ENCODE measurements at places on chromosomes 2 and 18.

DNA sequence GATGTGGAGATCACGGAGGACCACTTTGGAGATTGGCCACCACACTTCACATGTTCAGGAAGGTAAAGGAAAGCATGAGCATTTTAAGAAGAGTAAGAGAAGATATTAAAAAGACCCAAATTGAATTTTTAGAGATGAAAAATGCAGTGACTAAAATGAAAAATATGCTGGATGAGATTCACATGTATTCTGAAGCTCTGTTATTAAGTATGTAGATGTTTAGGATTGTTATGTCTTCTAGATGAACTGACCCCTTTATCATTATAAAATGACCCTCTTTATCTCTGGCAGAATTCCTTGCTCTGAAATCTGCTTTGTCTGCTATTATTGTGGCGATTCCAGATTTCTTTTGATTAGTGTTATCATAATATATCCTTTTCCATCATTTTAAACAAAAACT, 36.0 kb upstream of the DYNC2LI1 start:
- no peak for DNase-seq

- DNase-seq = no peak
Measured at GRCh38 chr2:44169155-44169898, 652 bp downstream of the PPM1B start.

GRCh38 chr2:9207641-9208311, 1.2 kb downstream of the ASAP2 start:
- DNase-seq = no peak

- no peak for DNase-seq
Measured at GRCh38 chr2:152396763-152397162, 61.8 kb downstream of the FMNL2 start.

DNA sequence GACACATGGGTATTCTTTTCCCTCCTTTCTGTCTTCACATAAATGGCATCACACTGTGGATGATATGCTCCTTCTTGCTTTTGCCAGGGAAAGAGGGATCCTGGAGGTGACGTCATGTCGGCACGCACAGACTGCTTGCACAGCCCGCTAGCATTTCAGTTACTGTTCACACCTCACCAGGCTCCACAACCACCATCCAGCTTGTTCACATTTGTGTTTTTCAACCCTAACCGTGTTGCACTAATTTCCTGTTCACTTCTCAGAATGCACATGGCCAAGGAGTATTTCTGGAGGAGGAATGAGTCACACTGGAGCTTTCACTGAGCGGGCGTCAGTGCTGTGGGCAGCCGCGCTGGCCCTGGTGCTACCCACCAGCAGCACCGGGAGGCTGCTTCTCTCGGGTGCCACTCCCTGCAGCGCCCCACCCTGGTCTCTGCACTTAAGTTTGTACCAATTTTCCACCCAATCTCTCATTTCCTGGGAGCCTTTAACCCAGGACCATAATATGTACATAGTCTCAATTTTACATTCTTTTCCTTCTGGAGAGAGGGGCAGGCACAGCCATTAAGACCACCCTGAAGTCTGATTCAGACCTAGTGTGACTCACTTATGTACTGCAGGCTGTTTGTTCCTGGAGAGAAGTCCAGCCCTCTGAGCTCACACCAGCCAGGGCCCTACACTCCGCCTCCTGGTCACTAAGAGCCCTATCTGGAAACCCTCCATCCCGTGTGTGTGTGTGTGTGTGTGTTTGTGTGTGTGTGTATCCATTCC, 65.1 kb downstream of the MBP start:
- peak; percentile 44 for DNase-seq

DNA sequence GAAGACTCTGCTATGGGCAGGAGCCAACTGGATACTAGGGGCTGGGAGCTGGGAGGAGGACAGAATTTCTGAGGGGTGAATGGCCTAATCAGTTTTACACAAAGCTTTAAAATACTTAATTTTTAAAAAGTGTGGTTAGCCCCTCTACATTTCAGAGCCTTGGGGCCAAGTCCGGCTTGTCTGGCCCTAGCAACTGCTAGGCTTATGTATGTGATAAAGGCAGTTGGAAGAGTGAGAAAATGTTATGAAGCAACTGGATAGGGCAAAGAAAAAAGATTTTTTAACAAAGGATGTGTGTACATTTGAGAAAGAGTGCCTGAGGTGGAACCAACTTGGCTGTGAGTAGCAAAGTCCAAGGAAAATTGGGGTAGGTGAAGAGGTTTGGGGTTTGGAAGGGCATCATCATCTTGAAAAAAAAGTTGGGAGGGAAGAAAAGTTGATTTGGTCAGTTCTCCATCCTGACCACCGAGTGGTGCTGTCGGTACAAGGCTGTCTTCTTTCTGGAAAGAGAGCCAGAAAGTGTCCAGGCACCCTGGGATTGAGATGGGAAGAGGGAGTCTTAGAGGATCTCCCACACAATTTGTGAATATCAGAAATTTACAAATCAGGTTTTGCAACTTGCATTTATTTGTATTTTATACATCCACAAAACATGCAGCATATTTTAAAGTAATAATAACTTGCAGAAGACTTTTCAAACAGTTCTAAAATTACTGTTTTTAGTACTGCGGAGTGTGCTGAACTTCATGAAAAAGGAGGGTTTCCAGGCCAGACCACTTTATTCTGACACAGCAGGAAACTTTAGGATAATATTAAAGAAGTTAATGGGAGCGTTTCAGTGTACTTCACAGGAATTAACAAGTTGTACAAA, 10.5 kb upstream of the CDK15 start:
- DNase-seq = no peak

- DNase-seq = no peak
Measured at GRCh38 chr2:188773075-188773474, 201.1 kb upstream of the COL3A1 start.

DNA sequence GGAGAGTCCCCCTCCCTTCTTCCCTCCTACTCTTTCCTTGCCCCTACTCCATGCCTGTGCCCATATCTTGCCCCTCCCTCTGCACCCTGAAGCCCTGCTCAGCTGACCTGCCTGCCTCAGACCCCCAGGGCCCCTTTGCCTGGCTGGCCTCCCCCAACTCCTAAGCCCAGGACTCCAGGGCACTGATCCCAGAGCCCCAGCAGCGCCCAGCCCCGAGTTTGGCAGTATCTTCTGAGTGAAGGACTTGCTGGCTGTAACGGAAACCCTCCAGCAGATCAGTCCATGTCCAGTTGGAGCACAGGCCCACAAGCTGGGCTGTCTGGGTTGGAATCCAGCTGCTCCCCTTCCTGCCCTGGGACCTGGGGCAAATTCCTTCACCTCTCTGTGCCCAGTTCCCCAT, 46.0 kb downstream of the MCFD2 start:
- no peak for DNase-seq

DNA sequence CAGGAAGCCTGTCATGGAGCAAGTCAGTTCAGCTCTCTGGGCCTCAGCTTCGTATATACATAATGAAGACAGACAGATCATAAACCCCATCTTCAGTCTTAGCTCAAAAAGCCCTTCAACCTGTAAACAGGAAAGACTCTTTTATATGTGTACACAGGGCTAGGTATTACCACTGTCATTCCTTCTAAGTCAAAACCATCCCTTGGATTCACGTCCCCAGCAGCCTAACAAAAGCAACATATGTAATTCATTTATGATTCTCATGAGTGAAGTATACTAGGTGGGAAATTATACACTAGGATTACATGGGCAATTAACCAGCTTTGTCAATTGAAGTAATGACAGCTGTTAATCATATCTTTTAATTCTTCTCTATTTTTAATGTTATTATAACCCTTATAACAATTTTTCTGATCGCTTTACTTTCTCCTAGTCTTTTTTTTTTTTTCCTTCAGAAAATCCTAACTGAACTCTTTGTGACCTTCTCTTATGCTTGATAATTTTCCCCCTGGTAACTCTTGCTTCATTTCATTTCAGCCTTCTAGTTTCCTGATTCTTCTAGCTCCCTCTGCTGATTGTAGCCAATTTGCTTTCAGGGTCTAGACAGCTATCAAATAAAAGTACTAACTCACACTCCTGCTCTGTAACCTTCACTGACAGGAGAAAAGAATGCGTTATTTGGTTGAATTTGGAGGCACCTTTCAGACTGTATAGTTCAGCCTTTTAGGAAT, 99.7 kb downstream of the RBM43 start:
- DNase-seq = no peak

DNA sequence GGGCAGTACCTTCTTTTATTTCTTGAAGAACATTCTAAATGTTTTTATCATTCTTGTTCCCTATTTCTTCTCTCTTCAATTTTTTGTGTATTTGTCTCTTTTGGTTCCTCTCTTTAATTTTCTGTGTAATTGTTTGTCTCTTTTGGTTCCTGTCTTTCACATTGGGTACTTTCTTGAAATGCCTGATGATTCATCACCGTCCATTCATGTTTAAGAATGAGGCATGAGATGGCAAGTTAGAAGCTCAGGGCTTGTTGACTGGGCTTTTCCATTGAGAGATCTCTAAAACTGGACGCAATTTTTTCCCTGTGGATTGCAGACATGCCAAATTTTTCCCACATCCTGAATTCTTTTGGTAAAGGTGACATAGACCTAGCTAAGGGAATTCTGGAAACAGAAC, 33.7 kb upstream of the IL1R2 start:
- no peak for DNase-seq

GRCh38 chr2:10654069-10654468, 35.7 kb downstream of the NOL10 start:
- peak; percentile 35 for DNase-seq

GRCh38 chr18:21894619-21895367, 154.2 kb downstream of the MIB1 start:
- no peak for DNase-seq

All from stimulated activated CD4-positive, alpha-beta T cell treated with anti-CD3 and anti-CD28 coated beads, Interleukin-15, amount 100 ng/mL, for 1 hour (primary cell).